Activated T-helper 1 cell treated with anti-CD3 and anti-CD28 coated beads, Interleukin-12 subunit alpha, Interleukin-12 subunit beta, Interleukin-2, Interleukin-4 antibody, amounts not matched to agents 30 ng/mL and 10 ng/mL and 1 ng/mL, durations not matched to agents 14 hours and 24 hours and 36 hours (primary cell): ENCODE measurements at places on chromosomes 2 and 18. TPM values are rescaled to one million over a fixed set of nuclear protein-coding genes. Genes with fewer than 3 reads are reported as not detected.
A peak's percentile ranks its signal among the peaks of the same experiment; 100 is the strongest.

C1QL2 gene
- total RNA-seq, result not detected in 2 replicates

DNA sequence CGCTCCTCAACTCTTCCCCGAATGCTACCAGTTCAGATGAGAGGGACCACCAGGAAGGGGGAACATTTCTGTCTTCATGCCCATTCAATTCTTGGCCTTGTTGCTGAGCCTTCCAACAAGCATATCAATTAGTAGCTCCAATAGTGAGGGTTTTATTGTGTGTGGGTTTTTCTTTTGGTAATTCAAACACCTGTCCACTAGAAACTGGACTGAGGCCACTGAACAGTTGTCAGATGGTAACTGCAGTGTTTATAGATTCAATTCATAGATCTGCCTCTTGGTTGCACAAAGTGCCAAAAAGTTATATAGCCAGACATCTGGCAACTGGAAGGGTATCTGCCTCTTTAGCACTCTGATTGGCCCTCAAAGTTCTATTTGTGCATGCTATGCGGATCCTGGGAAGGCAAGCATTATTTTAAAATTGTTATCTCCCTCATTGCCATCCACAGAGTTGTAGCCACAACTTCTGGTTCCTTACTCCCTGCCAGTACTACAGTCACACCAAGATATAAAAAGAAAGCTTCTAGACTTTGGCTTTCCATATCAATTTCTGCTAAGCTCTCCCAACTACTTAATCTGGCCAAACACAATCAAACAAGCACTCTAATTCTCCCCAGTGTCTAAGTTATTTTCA, 83.3 kb upstream of the ZNF521 start:
- H3K36me3 ChIP-seq, result no peaks in the 10 kb centered on the region
- no peak for DNase-seq
- H3K27ac ChIP-seq, result no peak overlapping the region
- H3K4me1 ChIP-seq, result no peaks in the 10 kb centered on the region
- no peak overlapping the region for H3K4me3 ChIP-seq

GRCh38 chr2:143615562-143615961, 486.3 kb downstream of the ARHGAP15 start:
- H3K27me3 ChIP-seq, result no peaks in the 10 kb centered on the region
- no peak for DNase-seq
- no peak overlapping the region for H3K4me3 ChIP-seq
- H3K4me1 ChIP-seq, result peaks cover 21% of the 10 kb centered on the region

DNA sequence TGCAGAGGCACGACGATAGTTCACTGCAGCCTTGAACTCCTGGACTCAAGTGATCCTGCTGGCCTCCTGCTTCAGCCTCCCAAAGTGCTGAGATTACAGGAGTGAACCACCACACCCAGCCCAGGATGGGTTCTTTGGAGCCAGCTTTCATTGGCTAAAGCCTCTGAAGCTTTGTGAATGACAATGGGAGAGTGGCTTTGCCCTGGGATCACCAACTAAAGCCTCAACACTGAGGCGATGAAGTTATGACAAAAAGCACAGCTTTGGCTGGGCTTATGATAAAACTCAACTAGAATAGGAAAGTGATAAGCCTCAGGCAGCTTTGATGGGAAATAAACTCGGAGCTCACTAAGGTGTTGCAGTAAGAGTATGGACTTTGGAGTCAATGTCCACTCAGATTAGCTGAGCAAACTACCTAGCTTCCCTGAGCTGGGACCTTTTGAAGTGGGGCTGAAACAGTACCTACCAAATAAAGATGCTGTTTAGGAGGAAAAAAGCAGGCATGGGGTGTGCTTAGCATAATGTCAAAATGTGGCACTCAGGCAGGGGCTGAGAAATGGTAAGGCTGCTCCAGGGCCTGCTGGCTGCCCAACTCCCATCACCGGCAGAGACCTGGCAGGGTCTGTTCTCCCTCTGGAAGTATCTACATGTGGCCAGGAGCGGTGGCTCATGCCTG, 4.3 kb downstream of the TMEM127 start:
- H3K27me3 ChIP-seq, result no peaks in the 10 kb centered on the region
- H3K36me3 ChIP-seq, result peaks cover 18% of the 10 kb centered on the region
- H3K4me1 ChIP-seq, result peaks cover 48% of the 10 kb centered on the region
- no peak overlapping the region for H3K27ac ChIP-seq
- DNase-seq, result no peak

GRCh38 chr2:201959198-201959597, 74.5 kb upstream of the FZD7 start:
- H3K4me3 ChIP-seq, result no peak overlapping the region
- H3K36me3 ChIP-seq, result no peaks in the 10 kb centered on the region
- H3K27me3 ChIP-seq, result peaks cover 14% of the 10 kb centered on the region

LYPD6 gene
- total RNA-seq, result not detected in 2 replicates

DNA sequence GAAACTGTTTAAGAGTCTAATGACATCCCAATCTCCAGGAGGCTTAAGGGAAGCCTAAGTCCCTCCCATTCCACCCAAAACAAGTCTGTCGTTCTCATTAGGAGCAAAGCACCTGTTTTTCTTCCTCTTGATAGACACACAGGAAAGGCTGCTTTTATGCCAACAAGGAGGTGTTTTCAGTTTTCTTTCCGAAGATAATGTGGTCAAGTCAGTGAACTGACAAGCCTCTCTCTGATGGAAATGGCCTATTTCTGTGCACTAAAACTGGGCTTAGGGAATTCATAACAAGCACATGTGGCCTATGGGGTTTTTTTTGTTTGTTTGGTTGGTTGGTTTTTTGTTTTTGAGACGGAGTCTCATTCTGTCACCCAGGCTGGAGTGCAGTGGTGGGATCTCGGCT, 36.2 kb downstream of the FBLN7 start:
- peak overlapping the region; percentile 52 for H3K27ac ChIP-seq
- no peak overlapping the region for H3K4me3 ChIP-seq
- H3K27me3 ChIP-seq, result peaks cover 2% of the 10 kb centered on the region
- DNase-seq, result no peak

- no peaks in the 10 kb centered on the region for H3K27me3 ChIP-seq
- H3K27ac ChIP-seq, result no peak overlapping the region
- no peaks in the 10 kb centered on the region for H3K36me3 ChIP-seq
- DNase-seq, result no peak
These were observed 584.4 kb downstream of the NR4A2 start for GRCh38 chr2:155748131-155748530.

GRCh38 chr2:46290078-46290477, 7.1 kb upstream of the EPAS1 start:
- no peak overlapping the region for H3K4me3 ChIP-seq
- DNase-seq, result no peak
- H3K27ac ChIP-seq, result no peak overlapping the region
- peaks cover 41% of the 10 kb centered on the region for H3K27me3 ChIP-seq
- peaks cover 5% of the 10 kb centered on the region for H3K4me1 ChIP-seq
- no peaks in the 10 kb centered on the region for H3K36me3 ChIP-seq

GCG gene
- not detected in 2 replicates for total RNA-seq

RND3 gene
- not detected in 2 replicates for total RNA-seq
